ENCODE measurements at places on chromosomes 7 and 10.

- DNase-seq, result no peak
Measured at GRCh38 chr7:20798694-20799121, 12.0 kb upstream of the SP8 start.

GRCh38 chr10:24603333-24603732 lies 120.4 kb downstream of the ARHGAP21 start:
- no peak for DNase-seq

DNA sequence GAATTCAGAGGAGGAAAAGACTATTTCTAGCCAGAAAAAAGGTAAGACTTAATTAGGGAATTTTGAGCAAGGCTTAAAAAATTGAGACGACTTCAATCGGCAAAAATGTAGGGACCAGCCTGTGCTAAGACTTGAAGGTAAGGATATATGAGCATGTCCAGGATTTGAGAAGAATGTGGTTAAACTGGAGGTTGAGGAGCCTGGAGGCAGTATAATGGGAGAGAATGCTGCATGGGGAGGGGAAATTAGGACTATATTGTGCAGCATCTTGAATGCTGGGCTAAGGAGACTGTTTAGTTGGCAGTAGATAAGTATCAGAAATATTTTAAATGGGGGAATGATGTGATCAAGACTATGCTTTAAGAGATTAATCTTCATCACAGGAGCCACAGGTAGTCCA lies 53.1 kb upstream of the PCGF5 start:
- no peak for DNase-seq

DNA sequence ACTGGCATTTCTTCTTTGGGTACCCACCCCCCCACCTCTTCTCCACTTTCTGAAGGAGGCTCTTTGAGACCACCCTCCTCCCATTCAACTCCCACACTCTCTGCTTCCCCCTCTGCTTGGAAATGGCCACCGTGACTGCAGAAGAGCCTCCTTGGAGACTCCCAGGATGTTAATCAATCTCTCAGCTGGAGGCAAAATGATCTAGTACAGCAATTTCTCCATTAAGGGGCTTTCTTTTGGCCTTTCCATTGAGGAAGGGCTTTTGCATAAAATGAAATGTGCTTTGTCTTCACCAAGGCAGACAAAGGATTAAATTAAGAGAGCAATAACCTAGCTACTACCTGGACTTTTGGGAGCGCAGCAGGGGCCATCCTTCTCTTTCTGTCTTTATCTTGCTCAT lies 26.1 kb downstream of the CDHR3 start:
- no peak for DNase-seq

- DNase-seq, result no peak
Measured at GRCh38 chr7:135713836-135714470, 14.0 kb downstream of the SLC13A4 start.

DNA sequence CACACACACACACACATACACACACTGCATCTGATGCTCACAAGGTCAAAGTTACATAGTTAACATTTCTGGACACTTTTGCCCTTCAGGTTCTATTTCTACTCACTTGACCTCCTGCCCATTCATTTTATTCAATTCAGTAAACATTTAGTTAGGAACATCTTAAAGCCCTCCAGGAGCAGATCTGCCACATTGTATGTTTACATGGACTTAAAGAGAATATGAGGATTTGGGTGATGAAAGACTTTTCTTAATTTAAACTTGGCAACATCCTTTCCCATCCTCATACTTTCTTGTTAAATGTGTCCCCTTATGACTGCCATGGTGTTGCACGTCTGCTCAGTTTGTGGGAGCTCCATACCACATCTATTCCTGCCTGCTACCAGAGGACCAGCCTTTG lies 322.8 kb upstream of the BMPER start:
- no peak for DNase-seq

GRCh38 chr10:89710753-89711152 lies 9.4 kb downstream of the KIF20B start:
- DNase-seq, result no peak

DNA sequence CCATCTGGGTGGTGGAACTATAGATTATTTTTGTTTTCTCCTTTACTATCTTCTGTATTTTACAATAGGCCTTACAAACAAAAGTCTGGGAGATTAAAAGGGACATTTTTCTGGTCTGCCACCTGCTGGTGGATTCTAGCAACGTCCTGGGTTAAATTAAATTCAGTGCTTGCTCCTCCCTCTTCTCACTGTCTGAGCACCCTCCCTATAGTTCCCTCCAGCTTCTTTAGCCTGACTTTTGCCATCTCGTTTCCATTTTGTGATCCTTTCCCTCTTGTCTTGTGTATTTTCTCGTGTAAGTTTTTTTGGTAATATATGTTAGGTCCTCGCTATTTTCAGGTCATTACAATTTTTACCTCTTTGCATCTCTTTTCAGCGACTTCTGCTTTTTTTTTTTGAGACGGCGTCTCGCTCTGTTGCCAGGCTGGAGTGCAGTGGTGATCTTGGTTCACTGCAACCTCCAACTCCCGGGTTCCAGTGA lies 16.1 kb downstream of the ANKRD16 start:
- DNase-seq, result no peak

DNA sequence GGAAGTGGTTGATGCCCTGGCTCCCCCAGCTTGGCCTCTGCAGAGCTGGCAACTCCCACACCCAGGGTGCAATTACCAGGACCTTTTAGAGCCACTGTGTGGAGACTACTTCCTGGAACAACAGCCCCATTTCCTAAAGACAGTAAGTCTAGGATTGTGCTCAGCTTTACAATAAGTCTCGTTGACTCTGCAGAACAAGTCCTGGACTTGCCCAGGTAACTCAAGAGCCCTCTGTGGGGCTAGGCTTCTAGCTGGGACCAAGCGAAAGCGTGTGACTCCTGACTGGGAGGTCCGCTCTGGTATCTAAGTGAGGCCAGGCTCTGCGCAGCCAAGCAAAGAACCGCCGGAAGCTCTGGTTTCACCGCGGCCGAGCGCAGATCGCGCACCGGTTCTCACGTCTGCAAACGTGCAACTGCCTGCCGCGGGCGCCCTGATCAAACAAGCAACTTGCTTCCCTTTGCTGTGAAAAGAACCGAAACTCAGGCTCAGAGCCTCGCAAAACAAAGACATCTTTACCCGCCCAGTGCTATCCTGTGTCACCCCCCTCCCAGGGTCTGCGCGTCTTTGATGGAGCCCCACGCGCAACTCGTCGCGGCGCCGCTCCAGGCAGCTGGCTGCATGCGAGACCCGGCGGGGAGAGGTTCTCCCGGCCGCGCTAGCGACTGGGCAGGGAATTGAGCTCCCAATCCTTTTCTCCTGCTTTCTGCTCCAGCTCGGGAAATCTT lies 4.4 kb upstream of the PDLIM1 start:
- peak; percentile 9 for DNase-seq

- no peak for DNase-seq
Measured at GRCh38 chr10:35933491-35933890, 291.4 kb upstream of the FZD8 start.

GRCh38 chr7:82527851-82528250 lies 84.3 kb upstream of the CACNA2D1 start:
- no peak for DNase-seq
